ENCODE measurements at places on chromosomes 6 and 20.

GRCh38 chr20:22429175-22430153 lies 154.9 kb downstream of the FOXA2 start:
- H3K36me3 ChIP-seq = no peaks in the 10 kb centered on the region
- H3K27ac ChIP-seq = no peak overlapping the region
- H3K4me1 ChIP-seq = no peaks in the 10 kb centered on the region
- no peak overlapping the region for H3K4me3 ChIP-seq
- no peak for DNase-seq
- no peaks in the 10 kb centered on the region for H3K27me3 ChIP-seq

DNA sequence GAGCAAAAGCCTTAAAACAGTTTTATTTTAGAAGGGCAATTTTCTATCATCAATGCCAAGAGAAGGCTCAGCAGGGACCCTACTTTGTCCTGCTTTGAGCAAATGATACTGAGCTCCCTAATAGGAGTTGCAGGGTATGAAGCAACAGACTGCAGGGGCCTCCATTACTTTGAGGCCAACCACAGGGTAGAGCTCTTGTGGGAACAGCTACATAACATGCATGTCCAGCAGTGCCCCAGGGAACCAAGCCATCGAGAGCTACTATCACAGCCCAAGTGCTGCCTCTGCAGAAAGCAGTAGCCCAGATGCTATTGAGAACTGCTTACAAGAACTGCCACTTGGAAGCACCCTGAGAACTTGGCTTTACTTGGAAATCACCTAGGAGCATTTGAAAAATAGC lies 222.1 kb downstream of the LAMA2 start:
- H3K4me1 ChIP-seq = no peaks in the 10 kb centered on the region
- no peak for DNase-seq
- H3K36me3 ChIP-seq = no peaks in the 10 kb centered on the region
- H3K27ac ChIP-seq = peak overlapping the region; percentile 8
- H3K4me3 ChIP-seq = no peak overlapping the region
- no peaks in the 10 kb centered on the region for H3K27me3 ChIP-seq

DNA sequence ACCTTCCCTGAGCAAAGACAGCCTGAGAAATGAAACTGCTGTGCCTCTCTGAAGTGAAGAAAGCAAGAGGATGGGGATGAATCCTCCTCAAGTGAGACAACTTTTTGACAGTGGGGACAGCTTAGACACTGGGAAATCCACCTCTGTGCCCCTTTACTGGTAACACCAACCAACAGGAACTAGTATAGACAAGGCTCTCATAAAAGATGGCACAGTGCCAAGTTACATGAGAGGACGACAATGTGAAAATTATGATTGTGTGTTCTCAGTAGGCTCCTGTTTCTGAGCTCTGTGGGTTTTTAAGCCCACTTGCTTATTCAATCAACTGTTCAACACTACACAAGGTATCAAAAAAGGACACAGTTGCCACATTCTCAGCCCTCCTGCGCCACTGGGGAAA lies 41.6 kb upstream of the LYRM2 start:
- no peak for DNase-seq
- no peak overlapping the region for H3K4me3 ChIP-seq
- peaks cover 8% of the 10 kb centered on the region for H3K36me3 ChIP-seq
- H3K4me1 ChIP-seq = no peaks in the 10 kb centered on the region

GRCh38 chr6:52077180-52077884 lies 10.1 kb downstream of the PKHD1 start:
- no peaks in the 10 kb centered on the region for H3K4me1 ChIP-seq
- DNase-seq = no peak
- H3K4me3 ChIP-seq = no peak overlapping the region
- H3K27ac ChIP-seq = no peak overlapping the region

DNA sequence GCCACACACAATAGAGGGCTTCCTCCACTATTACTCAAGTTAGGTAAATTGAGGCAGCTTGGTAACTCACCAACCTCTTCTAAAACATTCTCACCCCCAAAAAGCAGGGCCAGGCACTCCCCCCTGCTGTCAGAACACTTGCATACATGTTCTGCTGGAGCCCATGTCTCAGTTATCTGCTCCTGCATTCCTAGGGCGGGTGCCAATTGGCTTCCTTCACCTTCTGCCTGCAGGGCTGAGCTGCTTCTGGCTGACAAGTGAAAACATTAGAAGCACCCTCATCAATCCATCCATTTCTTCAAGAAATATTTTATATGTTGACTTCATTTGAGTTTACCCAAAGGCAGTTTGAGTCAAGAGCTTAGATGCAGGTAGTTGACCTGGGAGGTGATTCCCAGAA lies 4.5 kb upstream of the ENTPD6 start:
- no peaks in the 10 kb centered on the region for H3K27me3 ChIP-seq
- no peaks in the 10 kb centered on the region for H3K36me3 ChIP-seq
- peaks cover 4% of the 10 kb centered on the region for H3K4me1 ChIP-seq
- H3K27ac ChIP-seq = no peak overlapping the region
- no peak overlapping the region for H3K4me3 ChIP-seq

GRCh38 chr6:166465671-166466087 lies 82.9 kb upstream of the MPC1 start:
- H3K4me1 ChIP-seq = no peaks in the 10 kb centered on the region
- no peak overlapping the region for H3K27ac ChIP-seq
- H3K27me3 ChIP-seq = no peaks in the 10 kb centered on the region
- H3K4me3 ChIP-seq = no peak overlapping the region
- DNase-seq = no peak
- no peaks in the 10 kb centered on the region for H3K36me3 ChIP-seq

GRCh38 chr6:4813055-4813454 lies 36.9 kb downstream of the CDYL start:
- H3K4me3 ChIP-seq = no peak overlapping the region
- H3K27me3 ChIP-seq = no peaks in the 10 kb centered on the region
- H3K27ac ChIP-seq = no peak overlapping the region

All from breast epithelium (tissue), 4 donors.